ENCODE measurements at places on chromosomes 16 and 17.

- DNase-seq = no peak
Observed at GRCh38 chr16:58062821-58063220, 37.3 kb downstream of the MMP15 start.

DNA sequence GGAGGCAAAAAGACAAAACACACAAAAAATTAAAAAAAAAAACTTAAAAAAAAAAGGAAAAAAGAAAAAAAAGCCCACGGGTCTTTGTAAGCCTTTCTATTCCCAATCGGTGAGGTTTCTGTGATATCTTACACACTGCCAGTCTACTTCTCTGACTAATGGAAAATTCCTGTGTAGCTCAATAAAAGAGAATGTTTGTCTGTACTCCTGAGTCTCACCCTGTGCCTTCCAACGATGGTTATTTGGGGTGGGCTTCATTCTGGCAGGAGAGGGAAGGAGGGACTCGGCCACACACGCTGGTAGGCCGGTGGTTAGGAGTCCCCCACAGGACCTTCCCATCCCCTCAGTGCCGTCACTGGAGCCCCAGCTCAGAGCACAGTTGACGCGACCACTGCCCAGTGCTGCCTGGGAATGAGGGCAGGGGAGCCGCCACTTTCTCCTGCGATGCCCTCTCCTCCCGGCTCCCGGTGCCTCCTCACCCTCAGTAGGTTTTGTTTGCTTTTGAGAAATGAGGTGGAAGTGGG, 68.0 kb downstream of the AMFR start:
- DNase-seq = peak; percentile 82

GRCh38 chr17:54967621-54968261, 713 bp downstream of the COX11 start:
- no peak for DNase-seq

GRCh38 chr16:17299790-17300189, 171.0 kb downstream of the XYLT1 start:
- no peak for DNase-seq

DNA sequence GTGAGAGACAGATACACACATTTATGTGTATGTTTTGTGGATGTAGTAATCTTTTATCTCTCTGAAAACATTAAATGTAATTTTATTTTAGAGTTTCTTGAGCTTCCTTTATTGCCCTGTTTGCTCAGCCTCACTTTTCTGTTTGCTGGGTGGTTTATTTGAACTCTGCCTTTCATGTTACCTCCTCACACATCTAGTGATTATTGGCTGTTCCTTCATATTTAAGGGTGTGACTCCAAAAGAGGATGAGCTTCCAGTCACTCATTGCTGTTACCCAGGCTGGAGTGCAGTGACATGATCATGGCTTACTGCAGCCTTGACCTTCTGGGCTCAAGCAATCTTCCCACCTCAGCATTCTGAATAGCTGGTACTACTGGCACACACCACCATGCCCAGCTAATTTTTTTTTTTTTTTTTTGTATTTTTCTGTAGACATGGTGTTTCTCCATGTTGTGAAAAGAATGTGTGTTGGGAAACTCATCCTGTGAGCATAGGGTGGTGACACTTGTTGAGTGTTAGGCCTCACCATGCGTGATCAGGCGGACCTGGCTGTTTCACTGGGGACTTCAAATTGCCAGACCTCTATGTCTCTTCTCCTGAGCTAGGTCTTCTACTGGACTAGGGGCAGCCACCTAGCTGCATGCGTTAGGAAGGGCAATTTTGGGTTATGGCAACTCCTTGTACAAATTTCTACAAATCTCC, 37.8 kb downstream of the GOSR1 start:
- DNase-seq = no peak

- no peak for DNase-seq
Observed at GRCh38 chr17:38900978-38901656, 24.3 kb upstream of the LASP1NB start.

DNA sequence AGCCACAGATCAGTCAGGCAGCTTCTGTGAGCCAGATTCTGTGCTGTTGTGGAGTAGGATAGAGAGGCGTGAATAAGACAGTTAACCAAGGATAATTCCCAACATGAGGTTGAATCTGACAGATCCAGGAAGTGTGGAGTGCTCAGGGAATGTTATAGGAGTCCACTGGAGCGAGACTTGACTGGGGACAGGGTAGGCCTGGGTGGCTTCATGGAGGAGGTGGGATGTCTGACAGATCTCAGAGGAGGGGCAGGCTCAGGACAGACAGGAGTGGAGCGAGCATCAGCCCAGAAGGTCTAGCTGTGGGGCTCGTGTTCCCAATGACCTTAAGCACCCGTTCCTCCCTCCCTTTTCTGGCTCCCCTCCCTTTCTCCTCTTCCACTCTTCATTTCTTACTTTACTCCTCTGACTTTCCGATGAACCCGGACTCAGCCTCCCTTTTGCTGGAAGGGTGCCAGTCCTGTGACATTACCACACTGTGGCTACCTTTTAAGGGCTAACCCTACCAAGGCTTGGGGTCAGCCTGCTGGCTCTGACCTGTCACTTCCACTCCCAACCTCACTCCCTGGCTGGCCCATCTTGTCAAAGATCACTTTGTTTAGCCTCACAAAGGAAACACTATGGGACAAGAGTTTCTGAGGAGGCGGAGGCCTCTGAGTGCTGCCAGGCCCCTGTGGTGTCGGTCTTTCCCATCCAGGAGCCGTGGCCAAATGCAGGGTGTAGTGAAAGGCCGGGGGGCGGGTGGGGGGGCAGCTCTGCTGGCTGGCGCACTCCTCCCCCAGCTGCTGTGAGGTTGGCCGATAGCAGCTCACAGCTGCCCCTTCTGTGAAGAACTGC, 28.5 kb upstream of the EFCAB13 start:
- no peak for DNase-seq

- DNase-seq = peak; percentile 63
Observed at GRCh38 chr17:18877104-18877645, 19.2 kb downstream of the PRPSAP2 start.

DNA sequence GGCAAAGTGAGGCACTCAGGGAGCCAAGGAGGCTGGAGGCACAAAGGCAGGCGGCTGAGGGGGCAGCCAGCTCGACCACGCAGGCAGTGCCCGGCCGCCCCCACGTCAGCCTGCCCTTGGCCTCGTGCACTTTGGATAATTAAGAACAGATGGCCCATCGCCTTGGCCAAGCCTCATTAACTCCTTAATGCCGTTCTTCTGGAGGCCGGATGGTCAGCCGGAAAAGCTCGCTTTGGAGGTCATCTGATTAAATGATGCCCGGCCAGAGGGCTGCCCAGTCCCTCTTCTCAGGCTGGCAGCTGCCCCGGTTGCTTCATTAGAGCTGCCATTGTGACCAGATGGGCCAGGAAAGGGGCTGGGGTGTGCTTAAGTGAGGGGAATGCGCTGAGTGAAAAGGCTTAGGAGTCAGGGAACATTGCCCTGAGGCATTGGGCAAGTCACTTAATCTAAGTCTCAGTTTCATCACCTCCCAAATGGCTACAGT, 364.0 kb downstream of the NPIPA8 start:
- peak; percentile 86 for DNase-seq

- DNase-seq = no peak
Observed at GRCh38 chr17:69335058-69335457, 8.1 kb upstream of the ABCA5 start.

DNA sequence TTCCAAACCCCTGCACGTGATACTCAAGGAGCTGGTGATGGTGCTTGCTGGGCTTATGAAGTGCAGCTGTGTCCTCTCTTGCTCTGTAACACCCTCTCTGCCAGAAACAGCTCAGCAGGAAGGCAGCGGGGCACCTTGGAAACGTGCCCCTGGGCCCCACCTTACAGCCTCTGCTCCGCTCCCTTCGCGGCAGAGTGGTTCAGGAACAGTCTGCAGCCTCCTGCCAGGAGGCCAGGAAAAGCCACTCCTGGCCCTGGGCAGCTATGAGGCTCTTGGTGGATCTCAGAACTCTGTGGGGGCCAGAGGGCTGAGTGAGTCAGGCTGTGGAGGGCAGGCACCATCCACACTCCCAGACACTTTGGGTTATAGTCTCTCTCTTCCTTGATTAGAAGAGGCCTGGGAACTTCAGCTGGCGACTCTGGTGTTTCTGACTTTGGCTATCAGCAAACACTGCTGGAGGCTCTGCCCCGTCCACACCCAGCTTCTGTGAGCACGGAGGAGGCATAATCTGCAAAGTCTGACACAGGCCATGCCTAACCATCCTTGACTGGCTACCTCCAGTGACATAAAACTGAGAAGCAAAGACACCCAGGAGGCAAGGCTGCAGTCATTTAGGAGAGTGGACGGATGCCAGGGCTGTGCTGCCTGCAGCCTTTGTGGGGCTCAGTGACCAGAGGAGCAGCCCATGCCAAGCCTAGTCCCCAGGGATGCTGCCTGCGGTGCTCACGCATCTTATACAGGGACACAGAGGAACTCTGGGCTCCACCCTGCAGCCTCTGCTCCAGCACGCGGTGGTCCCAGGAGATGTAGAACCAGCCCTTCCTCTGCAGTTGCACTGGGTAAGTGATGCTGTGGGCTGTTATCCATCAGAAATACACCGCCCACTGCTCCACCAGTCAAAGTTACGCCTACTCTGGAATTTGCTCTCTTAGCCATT, 65.3 kb downstream of the METRNL start:
- peak; percentile 61 for DNase-seq

GRCh38 chr16:68077866-68078700, 7.1 kb upstream of the NFATC3 start:
- peak; percentile 70 for DNase-seq

DNA sequence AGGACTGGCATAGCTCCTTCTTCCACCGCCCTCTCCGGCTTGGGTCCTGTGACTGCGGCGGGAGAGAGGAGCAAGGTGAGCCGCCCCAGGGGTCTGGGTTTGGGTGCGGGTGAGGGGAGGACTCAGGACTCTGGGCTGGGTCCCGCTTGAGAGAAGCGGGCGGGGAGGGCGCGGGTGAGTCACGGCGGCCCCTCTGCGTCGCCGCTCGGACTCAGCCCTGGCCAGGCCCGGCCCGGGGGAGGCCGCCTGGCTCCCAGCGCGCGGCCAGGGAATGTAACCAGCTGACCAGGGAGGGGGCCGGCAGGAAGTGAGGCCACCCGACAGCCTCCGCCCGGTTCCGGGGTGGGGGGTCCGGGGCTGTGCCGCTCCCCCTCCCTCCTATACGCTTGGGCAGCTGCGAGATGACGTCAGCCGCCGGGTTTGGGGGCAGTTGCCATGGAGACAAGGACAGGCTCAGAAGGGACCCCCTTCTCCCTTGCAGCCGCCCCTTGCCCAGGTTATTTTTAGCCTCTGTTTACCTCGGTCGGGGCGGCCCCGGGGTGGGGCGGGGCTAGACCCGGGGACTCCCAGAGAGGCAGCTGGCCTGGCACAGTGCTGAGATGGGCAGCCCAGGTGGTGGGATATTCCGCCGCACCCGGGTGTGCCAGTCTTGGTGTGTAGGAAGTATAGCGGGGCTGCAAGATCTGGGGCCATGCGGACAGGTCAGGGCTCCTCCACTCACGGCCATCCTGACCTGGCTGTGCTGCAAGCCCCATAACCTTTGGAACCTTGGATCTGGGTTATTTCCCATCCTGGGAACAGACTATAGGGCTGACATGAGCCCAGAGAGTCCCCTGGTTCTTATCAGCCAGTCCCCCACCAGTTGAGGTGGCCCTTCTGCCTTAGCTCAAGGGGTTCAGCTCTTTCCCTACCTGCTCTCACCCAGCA, 1.6 kb downstream of the RIPOR1 start:
- DNase-seq = peak; percentile 95

GRCh38 chr17:45942284-45942683, 47.9 kb downstream of the MAPT start:
- DNase-seq = peak; percentile 94

- peak; percentile 92 for DNase-seq
Observed at GRCh38 chr17:8189041-8189710, 804 bp downstream of the BORCS6 start.

- DNase-seq = no peak
Observed at GRCh38 chr17:57842280-57842679, 7.6 kb downstream of the MRPS23 start.

- no peak for DNase-seq
Observed at GRCh38 chr17:37661400-37662014, 18.3 kb upstream of the DDX52 start.

GRCh38 chr17:36741019-36741902, 139.9 kb downstream of the MRM1 start:
- DNase-seq = no peak

GRCh38 chr17:56144223-56144622, 9.1 kb upstream of the ANKFN1 start:
- DNase-seq = no peak

DNA sequence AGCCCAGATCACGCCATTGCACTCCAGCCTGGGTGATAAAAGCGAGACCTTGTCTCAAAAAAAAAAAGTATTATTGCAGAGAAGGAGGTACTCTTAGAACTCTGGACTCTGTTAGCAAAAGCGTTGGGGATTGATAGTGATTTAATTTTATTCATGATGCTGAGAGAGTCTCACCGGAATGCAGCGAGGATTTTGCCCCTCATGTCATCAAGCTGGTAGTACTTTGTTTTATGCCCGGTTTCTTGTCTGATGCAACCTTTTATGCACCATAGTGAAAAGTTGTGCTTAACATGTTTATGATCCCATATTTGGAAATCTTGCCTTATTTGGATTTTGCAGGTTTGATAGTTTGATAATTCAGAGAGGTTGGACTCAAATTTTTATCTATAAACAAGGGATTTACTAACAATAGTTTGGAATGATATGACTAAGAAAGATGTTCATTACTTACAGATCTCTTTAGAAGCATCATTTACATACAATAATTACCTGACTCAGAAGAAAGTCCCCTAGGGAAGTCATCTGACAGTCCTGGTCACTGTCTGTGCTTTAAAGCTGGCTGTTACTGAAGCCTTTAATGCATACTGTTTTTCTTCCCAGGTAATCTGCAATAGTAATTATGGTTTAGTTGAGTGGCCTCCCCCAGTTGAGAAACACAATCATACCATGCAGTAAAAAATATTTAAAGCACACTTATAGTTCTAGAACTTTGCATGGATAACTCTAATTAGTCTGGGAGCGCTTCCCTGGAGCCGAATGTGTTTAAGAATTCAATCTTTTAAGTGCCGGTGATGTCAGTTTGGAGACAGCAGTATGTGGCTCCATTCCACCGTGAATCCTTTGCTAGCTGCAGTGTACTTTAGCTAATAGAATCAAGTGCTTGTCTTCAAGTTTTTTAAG, 120.9 kb downstream of the PRKCA start:
- no peak for DNase-seq

GRCh38 chr17:28811651-28812090, 30.9 kb downstream of the FAM222B start:
- DNase-seq = no peak

GRCh38 chr17:83175119-83175821, 95.9 kb downstream of the METRNL start:
- DNase-seq = peak; percentile 79

GRCh38 chr17:79951361-79952264, 84.1 kb downstream of the TBC1D16 start:
- no peak for DNase-seq

GRCh38 chr16:74029115-74029792, 267.4 kb upstream of the PSMD7 start:
- DNase-seq = no peak

GRCh38 chr17:82444941-82445521, 5.5 kb downstream of the CYBC1 start:
- DNase-seq = no peak

GRCh38 chr16:73140929-73141328, 93.0 kb upstream of the ZFHX3 start:
- DNase-seq = no peak
